Stimulated activated naive CD8-positive, alpha-beta T cell treated with anti-CD3 and anti-CD28 coated beads, Interleukin-15, amount 100 ng/mL, for 72 hours (primary cell): ENCODE measurements at places on chromosomes 6 and 20.

GRCh38 chr6:23535101-23535500, 590.9 kb upstream of the NRSN1 start:
- no peak for DNase-seq

DNA sequence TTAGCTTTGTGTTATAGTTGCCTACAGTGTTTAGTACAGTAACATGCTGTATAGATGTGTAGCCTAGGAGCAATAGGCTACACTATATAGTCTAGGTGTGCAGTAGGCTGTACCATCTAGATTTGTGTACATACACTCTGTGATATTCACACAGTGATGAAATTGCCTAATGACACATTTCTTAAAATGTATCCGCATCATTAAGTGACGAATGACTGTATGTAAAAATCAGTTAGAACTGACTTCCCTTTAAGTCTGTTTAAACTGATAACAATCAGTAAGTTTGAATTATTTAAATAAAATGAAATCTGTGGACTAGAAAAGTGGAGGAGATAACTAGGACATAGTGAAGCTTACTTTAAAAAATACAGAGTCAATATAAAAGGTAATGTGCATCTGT, 176.1 kb downstream of the CDKAL1 start:
- no peak for DNase-seq

- no peak for DNase-seq
Observed at GRCh38 chr6:33950472-33950881, 146.7 kb upstream of the MLN start.

DNA sequence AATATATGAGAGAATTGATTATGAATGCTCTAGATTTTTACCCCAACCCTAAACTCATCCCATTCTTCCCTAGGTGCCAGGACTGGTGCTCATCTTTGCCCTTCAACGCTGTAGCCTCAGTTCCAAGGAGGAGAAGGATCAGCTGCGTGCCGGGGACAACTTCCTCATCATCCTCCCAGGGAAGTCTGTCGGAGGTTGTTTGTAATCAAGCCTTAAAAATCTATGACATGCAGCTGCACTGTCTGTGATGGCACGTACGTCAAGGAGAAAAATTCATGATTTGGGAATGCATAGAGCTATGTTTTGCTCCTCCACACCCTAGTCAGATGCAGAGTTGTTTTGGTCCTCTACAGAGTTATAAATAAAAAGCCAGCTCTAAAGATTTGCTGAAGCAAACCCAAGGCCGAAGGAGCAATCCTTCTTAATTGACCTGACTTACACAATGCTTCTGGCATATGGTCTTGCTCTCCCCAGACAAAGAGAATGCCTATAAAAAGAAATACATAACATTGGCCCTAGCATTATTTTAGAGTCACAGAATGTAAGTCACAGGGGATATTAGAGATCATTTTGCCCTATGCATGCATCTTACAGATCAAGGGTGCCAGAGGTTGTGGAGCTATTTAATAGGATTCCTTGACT, 244.2 kb downstream of the HIVEP2 start:
- no peak for DNase-seq

- DNase-seq = peak; percentile 54
Observed at GRCh38 chr6:122609881-122610689, at the start of gene PKIB. Gene PKIB (plus strand): TSS chr6:122610405. CDS start chr6:122717795, 107,390 bp downstream.

- DNase-seq = peak; percentile 74
Observed at GRCh38 chr6:90175627-90176538, 120.8 kb downstream of the BACH2 start.

- DNase-seq = no peak
Observed at GRCh38 chr6:114334237-114334636, 8.6 kb downstream of the HS3ST5 start.

DNA sequence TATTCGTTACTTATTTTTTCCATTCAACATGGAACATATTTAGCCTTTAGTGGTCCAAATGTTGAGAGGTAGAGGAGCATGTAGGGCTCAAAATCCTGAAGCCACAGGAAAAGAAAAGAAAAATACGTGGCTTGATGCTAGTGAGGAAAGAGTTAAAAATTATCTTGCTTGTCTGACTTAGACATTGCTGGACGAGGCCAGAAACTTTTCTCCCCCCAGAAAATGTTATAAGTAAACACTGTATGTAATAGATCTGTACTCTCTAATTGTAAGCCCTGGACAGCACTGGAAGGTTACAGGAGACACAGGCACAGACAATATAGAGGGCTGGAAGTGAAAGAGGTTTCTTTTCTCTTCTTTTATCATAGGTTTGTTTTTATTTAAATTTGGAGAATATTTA, 165.6 kb downstream of the ZFP64 start:
- DNase-seq = no peak

- no peak for DNase-seq
Observed at GRCh38 chr6:29596381-29596900, 11.5 kb downstream of the OR2H2 start.

DNA sequence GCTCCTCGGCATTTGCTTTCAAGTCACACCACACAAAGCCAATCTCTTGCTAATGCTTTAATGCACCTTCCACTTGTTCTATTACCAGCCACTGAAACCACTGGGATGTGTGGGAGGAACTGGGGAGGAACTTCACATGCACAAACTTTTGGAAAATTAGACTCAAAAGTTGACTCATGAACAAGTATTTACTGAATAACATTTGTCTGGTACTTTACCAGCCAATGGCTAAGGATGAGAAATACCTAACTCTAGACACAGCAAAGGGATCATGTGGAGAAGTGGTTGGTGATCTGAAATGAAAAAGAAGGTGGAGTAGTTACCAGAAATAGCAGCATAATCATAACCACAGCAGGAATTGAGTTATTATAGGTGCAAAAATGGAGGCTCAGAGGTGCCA, 554.0 kb upstream of the NOX3 start:
- DNase-seq = no peak

- no peak for DNase-seq
Observed at GRCh38 chr6:121555201-121555600, 119.8 kb downstream of the GJA1 start.

DNA sequence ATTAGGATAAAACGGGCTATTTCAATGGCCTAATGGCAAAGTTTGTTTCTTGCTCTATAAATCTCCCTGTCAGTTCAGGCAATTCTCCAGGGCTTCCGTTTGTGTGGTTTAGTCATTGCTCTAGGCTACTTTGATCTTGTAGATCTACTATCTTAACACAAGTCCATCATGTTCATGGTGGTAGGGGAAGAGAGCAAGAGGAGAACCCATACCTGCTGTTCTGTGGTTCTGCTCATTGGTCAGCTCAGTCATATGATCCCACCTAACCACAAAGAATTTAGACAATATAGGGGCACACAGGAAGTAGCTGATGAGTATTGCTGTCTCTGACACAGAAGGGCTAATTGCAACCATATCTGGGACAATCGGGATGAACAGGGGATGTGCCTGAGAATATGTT, 4.9 kb upstream of the DEK start:
- DNase-seq = peak; percentile 9

- DNase-seq = no peak
Observed at GRCh38 chr6:85556992-85557668, 36.5 kb downstream of the SNX14 start.

DNA sequence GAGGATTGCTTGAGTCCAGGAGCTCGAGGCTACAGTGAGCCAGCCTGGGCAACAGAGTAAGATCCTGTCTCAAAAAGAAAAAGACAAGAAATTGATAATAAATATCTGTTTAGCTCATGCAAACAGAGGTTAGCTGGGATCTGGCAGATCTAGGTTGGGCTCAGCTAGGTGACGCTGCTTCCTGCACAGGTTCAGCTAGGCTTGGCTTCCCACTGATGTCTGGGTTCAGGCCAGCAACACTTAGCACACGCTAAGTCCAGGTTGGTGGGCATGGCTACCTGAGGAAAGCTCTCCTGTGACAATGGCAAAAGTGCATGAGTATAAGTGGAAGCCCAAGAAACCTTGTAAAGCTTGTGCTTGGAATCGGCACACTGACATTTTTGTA, 48.7 kb downstream of the RIN2 start:
- DNase-seq = no peak
